ENCODE measurements at places on chromosomes 12 and 14.
A peak's percentile ranks its signal among the peaks of the same experiment; 100 is the strongest.

DNA sequence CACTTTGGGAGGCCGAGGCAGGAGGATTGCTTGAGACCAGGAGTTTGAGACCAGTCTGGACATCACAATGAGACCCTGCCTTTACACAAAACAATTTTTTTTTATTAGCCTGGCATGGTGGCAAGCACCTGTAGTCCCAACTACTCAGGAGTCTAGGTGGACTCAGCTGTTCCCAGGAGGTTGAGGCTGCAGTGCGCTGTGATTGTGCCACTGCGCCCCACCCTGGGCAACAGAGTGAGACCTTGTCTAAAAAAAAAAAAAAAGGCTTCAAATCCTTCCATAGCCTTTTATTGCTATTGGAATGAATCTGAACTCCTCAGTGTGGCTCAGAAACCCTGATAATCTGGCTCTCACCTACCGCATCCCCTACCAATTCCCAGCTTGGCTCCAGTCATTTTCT lies 26.1 kb downstream of the AK7 start:
- no peak for DNase-seq

- no peak for DNase-seq
Measured at GRCh38 chr14:105622329-105622955, 96.1 kb downstream of the TMEM121 start.

GRCh38 chr12:118373616-118374015 lies 909 bp upstream of the TAOK3 start:
- DNase-seq, result no peak

DNA sequence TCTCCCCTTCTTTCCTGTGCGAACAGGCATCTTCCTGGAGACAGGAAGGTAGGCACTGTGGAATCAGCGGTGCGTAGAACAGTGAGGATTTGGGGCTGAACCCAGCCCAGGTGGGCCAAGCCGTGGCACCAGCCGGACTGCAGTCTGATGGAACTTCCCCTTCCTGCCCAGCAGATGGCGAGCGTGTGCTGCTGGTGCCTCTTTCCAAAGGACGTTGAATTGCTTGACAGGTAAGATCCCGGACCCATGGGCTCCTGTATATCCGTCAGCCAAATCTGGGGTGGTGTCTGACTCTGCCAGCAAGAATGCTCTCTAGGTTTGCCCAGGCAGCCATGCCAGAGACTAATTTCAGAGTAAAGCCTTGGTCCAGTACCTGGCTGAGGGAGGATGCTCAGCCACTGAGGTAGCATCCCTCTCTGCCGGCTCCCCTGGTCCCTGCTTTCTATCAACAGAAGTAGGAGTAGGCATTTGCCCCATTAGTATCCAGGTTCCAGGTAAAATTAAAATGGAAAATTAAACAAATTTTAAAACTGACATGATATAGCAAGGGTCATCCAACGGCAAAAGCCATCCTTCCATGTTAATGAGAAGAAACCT lies 21.1 kb upstream of the KCNA5 start:
- DNase-seq, result peak; percentile 28

DNA sequence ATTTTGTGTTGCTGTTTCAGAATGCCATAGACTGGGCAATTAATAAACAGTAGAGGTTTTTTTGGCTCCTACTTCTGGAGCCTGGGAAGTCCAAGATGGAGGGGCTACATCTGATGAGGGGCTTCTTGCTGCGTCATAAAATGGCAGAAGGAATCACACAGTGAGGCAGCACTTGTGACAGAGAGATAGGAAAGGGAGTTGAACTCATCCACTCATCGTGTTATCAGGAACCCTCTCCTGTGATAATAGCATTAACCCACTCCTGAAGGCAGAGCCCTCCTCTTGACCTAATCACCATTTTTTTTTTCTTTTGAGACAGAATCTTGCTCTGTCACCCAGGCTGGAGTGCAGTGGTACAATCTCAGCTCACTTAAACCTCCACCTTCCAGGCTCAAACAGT lies 9.7 kb downstream of the TDG start:
- no peak for DNase-seq

GRCh38 chr14:51305751-51306150 lies 65.7 kb downstream of the TMX1 start:
- DNase-seq, result no peak

DNA sequence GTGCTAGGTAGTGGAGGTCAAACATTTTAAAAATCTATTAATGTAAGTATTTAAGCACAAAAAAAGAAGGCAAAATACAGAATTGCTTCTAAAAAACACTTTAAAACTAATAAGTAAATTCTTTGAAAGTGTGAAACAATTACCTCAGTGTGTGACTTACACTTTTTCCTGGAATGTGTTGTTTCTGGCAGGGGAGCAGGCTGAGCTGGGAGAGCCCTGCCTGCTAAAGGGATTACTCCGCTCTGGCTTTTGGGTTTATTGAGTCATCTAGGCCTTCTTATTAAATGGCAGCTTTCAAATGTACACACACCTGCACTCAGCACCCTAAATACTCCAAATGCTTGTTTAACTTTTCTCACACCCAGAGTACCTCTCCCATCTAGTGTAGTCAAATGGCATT lies 279.8 kb downstream of the AKAP6 start:
- DNase-seq, result no peak

- DNase-seq, result no peak
Measured at GRCh38 chr14:65042731-65043372, 56.2 kb downstream of the FNTB start.

DNA sequence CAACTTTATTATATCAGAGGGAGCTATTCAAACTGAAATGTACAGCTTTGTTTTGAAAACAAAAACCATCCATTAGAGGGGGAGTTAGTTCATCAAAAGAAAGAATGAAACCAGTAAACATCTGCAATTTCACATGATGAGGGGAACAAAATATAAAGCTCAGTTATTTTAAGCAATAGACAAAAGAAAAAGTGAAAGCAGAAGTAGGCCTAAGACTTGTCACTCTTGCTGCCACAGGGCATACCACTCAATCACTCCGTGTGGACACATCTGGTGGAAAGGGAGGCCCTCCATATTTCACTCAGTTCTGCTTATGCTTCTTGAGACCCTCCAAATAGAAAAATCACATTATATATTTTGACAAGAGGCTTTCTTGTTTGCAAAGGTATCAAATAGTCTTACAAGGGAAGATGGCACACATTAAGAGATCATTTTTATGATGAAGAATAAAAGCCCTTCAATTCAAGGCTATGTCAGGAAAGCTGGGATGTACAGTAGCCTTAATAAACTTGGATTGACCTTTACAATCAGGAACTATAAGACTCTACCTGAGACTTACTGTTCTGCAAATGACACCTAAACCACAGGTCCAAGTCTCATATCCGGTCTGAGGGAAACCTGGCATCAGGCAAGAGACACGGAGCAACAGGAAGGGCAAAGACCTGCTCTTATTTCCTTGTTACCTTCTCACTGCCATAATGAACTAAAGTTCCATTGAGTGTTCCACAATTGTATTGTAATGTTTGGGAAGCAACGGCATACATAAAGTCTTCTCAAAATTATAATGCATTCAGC lies 222.5 kb upstream of the GRIP1 start:
- DNase-seq, result no peak

DNA sequence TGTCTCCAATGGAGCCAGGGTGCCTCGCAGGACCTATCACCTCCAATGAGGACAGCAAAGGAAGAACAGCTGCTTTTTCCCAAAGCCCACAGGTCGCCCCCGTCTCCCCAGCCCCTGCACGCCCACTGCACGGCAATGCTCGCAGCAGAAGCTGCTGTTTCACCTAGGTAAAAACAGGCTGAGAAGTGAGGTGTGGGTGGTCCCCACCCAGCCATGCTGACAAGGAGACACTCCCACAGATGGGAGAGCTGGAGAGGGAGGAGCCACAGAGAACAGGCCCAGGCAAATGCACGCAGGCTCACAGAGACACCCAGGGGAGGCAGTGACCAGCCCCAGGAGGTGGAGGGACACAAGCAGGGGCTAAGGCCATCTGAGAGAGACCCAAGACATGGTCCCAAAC lies 10.4 kb downstream of the CFAP73 start:
- no peak for DNase-seq

GRCh38 chr12:20366776-20367409 lies 1.4 kb upstream of the PDE3A start:
- no peak for DNase-seq

GRCh38 chr14:36582011-36582873 lies at the start of gene NKX2-8:
TSS of gene NKX2-8 (minus strand) at chr14:36582614. CDS start at chr14:36582389, 225 bp downstream.
- DNase-seq, result no peak

DNA sequence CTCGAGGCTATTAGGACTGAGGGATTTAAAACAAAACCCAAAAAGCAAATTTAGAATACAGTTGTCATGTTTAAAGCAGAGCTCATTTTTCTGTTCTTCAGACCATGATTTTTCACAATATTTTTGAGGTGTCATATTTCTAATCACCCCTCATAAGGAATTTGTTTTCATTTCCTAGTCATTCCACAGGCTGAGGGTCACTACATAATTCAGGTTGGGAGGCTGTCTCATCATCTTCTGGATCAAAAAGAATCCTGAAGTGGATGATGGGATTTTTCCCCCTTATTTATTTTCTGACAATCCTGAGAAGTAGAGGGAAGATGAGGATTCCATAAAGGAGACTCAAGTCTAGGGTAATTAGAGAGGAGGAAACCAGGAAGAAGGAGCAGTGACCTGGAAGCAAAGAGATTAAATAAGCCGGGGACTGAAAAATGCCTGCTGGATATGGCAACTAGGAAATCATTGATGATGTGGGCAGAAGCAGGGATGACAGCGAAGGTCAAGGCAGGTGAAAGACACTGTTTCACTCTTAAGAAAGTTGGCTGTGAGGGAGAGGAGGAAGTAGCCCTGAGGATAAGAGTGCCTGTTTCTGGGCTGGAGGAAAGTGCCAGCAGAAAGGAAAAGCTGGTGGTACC lies 9.0 kb upstream of the PCNX1 start:
- DNase-seq, result no peak

DNA sequence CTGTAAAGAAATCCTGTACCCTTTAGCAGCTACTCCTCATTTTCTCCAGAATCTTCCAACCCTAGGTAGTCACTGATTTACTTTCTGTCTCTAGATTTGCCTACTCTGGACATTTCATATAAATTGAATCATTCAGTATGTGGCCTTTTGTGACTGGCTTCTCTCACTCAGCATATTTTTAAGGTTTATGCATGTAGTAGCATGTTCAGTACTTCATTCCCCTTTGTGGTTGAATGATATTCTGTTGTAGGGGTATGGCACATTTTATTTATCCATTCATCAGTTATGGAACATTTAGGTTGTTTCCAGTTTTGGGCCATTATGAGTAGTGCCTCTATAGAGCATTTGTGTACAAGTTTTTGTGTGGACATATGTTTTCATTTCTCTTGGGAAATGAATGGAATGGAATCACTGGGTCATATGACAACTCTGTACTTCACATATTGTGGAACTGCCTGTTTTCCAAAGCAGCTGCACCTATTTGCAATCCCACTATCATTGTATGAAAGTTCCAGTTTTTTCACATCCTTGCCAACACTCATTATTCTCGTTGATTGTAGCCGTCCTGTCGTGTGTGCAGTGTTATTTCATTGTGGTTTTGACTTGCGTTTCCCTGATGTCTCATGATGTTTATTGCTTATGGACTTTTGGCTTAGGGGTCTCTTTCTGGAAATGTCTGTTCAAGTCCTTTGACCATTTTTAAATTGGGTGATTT lies 57.2 kb downstream of the ATF7IP start:
- no peak for DNase-seq

GRCh38 chr14:100076606-100077005 lies 11.4 kb downstream of the EVL start:
- DNase-seq, result no peak

- peak; percentile 16 for DNase-seq
Measured at GRCh38 chr12:31929027-31929526, 30.1 kb upstream of the RESF1 start.

- DNase-seq, result peak; percentile 32
Measured at GRCh38 chr12:120041386-120042231, 52.6 kb downstream of the BICDL1 start.

GRCh38 chr14:26204728-26205479 lies 392.9 kb downstream of the NOVA1 start:
- DNase-seq, result no peak

DNA sequence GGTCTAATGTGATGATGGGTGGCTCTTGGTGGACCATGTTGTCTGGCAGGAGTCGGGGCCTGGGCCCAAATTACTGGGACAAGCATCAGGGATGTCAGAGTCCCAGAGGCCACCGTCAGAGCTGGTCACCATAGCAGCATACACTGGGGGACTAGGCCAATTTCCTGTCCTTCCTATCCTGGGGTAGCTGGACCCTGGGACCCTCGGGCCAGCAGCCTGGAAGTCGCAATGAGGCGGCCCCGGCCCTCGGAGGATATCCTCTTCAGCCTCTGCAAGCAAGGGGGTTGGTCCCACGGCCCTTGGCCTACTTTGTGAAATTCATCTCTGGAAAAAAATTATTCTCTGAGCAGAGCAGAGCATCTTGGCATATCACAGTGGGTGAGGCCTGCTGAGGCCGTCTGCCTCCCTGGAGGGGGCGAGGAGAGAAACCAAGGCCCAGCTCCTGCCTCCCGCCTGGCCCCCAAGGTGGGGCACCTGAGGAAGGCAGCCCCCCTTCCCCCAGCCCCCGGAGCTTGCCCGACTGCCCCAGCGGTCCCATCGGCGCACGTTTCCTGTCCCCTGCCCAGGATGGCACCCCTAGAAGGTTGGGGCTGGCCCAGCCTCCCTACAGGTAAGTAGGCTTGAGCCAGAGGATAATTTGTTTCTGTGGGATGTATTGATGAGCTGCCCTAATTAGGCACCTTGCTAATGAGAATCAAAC lies 135.0 kb upstream of the MYL2 start:
- DNase-seq, result no peak

DNA sequence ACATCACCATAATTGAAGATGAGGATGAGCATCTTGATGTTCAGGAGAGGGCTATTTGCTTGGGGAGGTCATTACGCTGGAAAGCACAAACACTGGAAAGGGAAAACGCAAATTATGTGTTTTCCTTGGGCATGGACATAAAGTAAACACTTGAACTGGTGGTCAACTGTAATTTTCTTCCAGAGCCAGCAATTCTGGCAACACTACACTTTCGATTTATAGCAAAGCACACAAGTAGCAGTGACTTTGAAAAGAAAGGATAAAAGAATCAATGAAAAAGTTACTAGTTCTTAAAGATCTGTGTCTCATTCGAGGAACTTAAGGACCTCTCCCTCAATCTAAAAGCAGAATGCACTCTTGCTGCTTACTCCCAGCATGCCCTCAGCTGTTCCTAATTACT lies 2.2 kb downstream of the CLEC14A start:
- no peak for DNase-seq

DNA sequence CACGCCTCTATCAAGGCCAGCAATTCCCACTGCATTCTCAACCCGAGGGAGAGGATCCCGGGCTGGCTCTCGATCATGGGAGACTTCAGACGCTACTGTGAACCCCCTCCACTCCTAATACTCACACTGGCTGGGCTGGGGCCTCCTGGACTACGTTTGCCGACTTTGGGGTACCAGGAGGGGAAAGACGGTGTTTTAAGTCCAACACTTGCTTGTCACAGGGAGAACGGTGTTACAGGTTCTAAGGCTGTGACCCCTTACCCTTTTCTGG lies 463 bp downstream of the NACA start:
- DNase-seq, result no peak

Data from activated CD8-positive, alpha-beta memory T cell treated with anti-CD3 and anti-CD28 coated beads, Interleukin-2, amount 50 U/mL, for 4 hours (primary cell).